ENCODE measurements at places on chromosomes 11 and 22.

- DNase-seq, result no peak
These were observed 64.2 kb downstream of the MICAL2 start for GRCh38 chr11:12174477-12175143.

DNA sequence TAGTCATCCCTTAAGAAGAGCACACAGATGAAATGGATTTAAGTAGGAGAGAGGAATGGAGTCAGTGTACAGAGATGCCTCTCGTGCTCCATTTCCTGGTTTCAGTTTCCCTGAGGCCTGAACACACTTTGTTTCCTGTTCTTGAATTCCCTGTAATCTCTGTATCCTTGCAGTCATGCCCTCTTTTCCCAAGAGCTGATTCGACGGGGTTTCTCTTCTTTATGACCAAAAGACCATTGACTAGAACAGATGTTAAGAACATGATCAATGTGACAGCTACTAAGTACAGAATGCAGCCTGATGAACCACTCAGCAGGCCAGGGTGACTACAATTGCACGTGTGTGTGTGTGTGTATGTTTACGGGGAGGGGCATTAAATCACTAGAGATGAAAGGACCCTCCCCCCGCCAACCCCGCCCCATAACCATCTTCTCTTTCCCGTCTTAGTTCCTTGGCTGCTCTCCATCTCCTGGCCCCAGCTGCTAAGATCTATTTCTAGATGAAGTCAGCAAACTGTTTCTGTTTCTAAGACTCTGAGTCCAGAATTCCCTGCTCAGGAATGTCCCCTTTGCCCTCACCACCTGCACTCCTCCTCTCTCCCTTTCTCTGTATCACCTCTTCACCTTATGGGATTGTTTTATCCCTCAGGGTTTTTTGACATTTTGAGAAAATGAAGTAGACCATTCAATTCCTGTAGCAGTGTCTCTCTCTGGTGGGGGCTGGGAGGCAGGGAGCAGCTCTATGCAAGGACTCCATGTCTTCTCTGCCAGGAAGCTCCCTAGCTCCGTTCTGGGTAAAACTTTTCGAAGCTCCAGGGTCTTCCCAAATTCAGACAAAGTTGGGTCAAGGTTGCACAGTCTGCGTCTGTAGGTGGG, 26.0 kb downstream of the SLC22A6 start:
- no peak for DNase-seq

DNA sequence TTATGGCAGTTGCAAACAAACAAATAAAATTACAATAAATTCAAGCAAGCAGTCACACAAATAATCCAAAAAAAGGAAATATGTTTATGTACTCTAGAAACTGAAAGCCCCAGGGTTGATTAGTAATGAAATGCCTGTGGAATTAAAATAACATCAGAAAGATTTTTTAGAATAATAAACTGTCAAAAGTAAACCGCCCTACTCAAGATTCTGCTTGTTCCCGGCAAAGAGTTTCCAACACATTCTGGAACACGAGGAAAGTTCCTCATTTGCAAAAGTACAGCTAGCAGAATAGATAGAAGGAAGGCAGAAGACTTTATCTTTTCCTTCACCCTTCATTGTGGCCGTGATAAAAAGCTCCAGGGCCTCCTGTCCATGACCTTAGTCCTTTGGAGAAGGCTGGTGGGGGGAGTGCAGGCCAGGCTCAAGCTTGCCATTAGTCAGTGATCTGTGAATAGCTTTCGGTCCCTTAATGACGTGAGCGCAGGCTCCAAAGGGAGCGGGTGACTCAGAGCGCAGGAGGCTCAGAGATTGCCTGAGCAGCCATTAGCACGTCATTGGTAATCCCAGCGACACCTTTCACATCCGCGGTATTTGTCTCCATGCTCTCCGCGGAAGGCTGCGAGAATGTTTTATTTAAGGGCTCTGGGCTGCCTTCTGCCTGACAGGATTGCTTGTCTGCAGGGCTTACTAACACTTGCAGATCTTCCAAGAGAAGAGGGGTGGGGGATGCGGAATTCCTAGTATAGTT, 458.3 kb downstream of the METTL15 start:
- no peak for DNase-seq

- DNase-seq, result no peak
These were observed 79.5 kb downstream of the CCDC83 start for GRCh38 chr11:85934596-85935169.

DNA sequence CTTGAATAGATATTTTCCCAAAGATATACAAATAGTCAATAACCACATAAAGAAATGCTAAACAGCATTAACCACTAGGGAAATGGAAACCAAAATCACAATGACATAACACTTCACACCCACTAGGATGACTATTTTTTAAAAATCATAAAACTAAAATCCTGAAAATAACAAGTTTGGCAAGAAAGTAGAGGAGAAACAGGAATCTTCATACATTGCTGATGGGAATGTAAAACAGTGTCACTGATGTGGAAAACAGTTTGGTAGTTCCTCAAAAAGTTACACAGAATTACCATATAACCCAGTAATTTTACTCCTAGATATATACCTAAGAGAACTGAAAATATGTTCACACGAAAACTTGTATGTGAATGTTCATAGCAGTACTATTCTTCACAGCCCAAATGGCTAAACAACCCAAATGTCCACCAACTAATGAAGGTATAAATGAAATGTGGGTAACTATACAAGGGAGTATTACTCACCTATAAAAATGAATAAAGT, 12.5 kb downstream of the PICALM start:
- no peak for DNase-seq

GRCh38 chr11:9576701-9577381, 3.4 kb downstream of the WEE1 start:
- no peak for DNase-seq

DNA sequence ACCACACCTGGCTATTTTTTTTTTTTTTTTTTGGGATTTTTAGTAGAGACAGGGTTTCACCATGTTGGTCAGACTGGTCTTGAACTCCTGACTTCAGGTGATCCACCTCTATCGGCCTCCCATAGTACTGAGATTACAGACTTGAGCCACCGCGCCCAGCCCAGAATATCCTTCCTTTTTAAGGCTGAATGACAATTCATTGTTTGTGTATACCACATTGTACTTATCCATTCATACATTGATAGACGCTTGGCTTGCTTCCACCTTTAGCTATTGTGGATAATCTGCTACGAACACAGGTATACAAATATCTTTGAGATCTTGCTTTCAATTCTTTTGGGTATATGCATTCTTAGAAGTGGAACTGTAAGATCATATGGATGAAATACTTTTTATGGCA, 10.8 kb upstream of the RASSF10 start:
- no peak for DNase-seq

DNA sequence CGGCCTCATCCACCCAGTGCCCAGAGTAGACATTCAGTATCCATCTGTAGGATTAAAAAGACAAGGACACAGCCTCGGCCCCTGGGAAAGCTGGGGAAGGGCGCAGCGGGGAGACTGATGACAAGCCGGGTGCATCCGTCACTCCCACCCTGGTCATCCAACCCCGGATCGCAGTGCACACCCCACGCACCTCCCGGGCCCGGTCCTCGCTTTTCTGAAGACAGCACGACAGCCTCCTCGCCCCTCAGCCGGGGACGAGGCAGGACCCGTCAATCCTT, 1.1 kb downstream of the FCHSD2 start:
- DNase-seq, result no peak

GRCh38 chr11:103585911-103586310, 450.5 kb upstream of the DDI1 start:
- no peak for DNase-seq
